ENCODE measurements at places on chromosomes 13 and 19. TPM values are rescaled to one million over a fixed set of nuclear protein-coding genes. Genes with fewer than 3 reads are reported as not detected.

Gene CCL25
- not detected for total RNA-seq

Gene RFPL4AL1
- total RNA-seq = not detected

Gene LRG1
- 0.41 TPM for total RNA-seq

Gene ZNF525
- total RNA-seq = 11.4 TPM

Gene ATP7B
- 7.1 TPM for total RNA-seq

Gene GAMT
- 27.6 TPM for total RNA-seq

Gene DIAPH3
- 7.1 TPM for total RNA-seq

Gene GZMM
- total RNA-seq = 0.54 TPM

Gene RDH13
- 22.2 TPM for total RNA-seq

Gene RGS9BP
- total RNA-seq = 0.42 TPM

Gene TMEM238
- not detected for total RNA-seq

Gene FUT1
- total RNA-seq = 0.99 TPM

Gene EFNB2
- total RNA-seq = 45.2 TPM

Gene POLRMT
- total RNA-seq = 23.8 TPM

Gene TNNI3
- not detected for total RNA-seq

Gene OLFM4
- 1.1 TPM for total RNA-seq

Gene CGB1
- total RNA-seq = not detected

Gene SMIM7
- total RNA-seq = 102 TPM

Gene SIGLEC10
- 13.3 TPM for total RNA-seq

Gene RFXAP
- total RNA-seq = 6.3 TPM

Gene SPACA4
- not detected for total RNA-seq

Gene TTC9B
- not detected for total RNA-seq

Gene LRCH1
- 29.4 TPM for total RNA-seq

Gene LIM2
- not detected for total RNA-seq

Gene MTRF1
- total RNA-seq = 13.9 TPM

Gene TRPM4
- total RNA-seq = 48.3 TPM

Gene U2AF1L4
- 42.6 TPM for total RNA-seq

Gene FAAP24
- total RNA-seq = 0.28 TPM

Gene PSG1
- not detected for total RNA-seq

Gene PRODH2
- total RNA-seq = not detected

Gene NAPA
- 147 TPM for total RNA-seq

Gene SPTBN4
- 7.0 TPM for total RNA-seq

Gene CBY2
- not detected for total RNA-seq

Gene ARL11
- total RNA-seq = 1.1 TPM

Gene LILRA2
- 0.68 TPM for total RNA-seq

Gene ZSWIM4
- total RNA-seq = 9.5 TPM

Gene CGB8
- total RNA-seq = not detected

Gene TMEM145
- not detected for total RNA-seq

Gene SHC2
- 17.2 TPM for total RNA-seq

Gene C13orf42
- total RNA-seq = not detected

Gene ZNF557
- 12.1 TPM for total RNA-seq

Gene ZNF492
- not detected for total RNA-seq

Gene OR7C1
- total RNA-seq = not detected

Gene TEX29
- not detected for total RNA-seq

Gene MYCBP2
- 135 TPM for total RNA-seq

Gene ZNF808
- total RNA-seq = 24.5 TPM

Gene WDR62
- total RNA-seq = 0.99 TPM

Gene SYNGR4
- total RNA-seq = not detected

Gene ZNF433
- total RNA-seq = 7.0 TPM

Gene OR10H3
- total RNA-seq = not detected

Gene DCT
- total RNA-seq = 0.27 TPM

Gene ZNF836
- total RNA-seq = 8.4 TPM

Data from thoracic aorta (tissue), 2 donors.